ENCODE measurements at places on chromosomes 13 and 19.

- no peak for DNase-seq
- H3K4me3 ChIP-seq, result no peak overlapping the region
- peaks cover 84% of the 10 kb centered on the region for H3K4me1 ChIP-seq
- no peaks in the 10 kb centered on the region for H3K27me3 ChIP-seq
Observed at GRCh38 chr13:98541191-98541590, 35.7 kb downstream of the STK24 start.

DNA sequence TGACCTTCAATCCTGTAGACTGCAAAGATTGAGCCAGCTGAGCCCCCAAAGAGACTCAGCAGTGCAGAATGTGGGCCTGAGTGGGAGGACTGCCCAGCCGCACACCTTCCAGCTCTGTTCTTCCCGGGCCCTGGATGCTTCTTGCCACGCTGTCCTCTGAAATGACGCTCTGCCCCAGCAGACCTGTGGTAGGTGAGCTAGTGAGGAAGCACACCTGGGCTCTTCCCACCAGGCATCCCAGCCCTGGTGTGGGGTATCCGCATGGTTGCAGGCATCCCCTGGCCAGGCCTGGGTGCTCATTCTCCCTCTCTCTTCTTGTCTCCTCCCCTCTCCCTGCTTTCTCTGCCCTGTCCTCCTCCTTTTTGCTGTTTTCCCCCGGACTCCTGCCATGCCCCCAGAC is 9.8 kb upstream of the MZF1 start:
- no peaks in the 10 kb centered on the region for H3K27me3 ChIP-seq
- H3K4me1 ChIP-seq, result peaks cover 9% of the 10 kb centered on the region
- no peak overlapping the region for H3K4me3 ChIP-seq
- no peak for DNase-seq

- H3K4me1 ChIP-seq, result peaks cover 15% of the 10 kb centered on the region
- H3K4me3 ChIP-seq, result no peak overlapping the region
- H3K27me3 ChIP-seq, result no peaks in the 10 kb centered on the region
- no peak overlapping the region for H3K27ac ChIP-seq
- H3K36me3 ChIP-seq, result peaks cover 5% of the 10 kb centered on the region
Observed at GRCh38 chr19:29983568-29983967, 41.5 kb downstream of the URI1 start.

DNA sequence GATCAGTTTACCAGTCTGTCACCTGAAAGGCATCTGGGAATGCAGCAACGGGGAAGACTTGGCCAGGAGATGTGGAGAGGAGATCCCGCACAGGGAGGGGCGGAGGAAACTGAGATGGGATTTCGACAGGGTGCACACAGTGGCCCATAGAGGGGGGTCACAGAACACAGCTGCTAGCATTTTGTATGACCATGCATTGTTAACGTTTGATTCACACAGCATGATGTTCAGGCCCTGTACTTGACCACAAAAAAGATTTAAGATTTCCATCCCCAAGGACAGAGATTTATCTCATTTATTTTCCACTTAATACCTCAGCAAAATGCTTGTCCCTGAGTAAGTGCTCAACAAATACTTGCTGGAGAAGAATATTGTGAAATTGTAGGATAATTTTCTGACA is 63.2 kb downstream of the RAB20 start:
- no peak overlapping the region for H3K4me3 ChIP-seq
- H3K27ac ChIP-seq, result no peak overlapping the region
- no peaks in the 10 kb centered on the region for H3K27me3 ChIP-seq
- DNase-seq, result no peak

DNA sequence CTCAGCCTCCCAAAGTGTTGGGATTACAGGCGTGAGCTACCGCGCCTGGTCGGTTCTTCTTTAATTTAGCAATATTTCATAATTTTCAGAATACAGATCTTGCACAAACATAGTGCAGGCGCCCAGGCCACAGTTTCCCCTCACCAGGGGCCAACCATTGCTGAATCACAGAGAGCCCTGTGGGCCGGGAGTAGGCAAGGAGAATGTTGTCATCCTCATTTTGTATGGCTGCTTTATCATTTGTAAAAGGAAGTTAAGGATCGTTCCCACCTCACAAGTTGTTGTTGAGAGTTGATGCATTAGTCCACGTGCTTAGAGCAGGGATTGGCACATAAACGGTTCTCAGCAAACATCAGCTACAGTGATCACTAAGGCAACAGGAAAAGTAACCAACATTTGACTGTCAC is 30.2 kb downstream of the MEIS3 start:
- H3K27me3 ChIP-seq, result no peaks in the 10 kb centered on the region
- no peaks in the 10 kb centered on the region for H3K36me3 ChIP-seq
- H3K27ac ChIP-seq, result no peak overlapping the region
- no peak for DNase-seq

- no peak overlapping the region for H3K27ac ChIP-seq
- no peak overlapping the region for H3K4me3 ChIP-seq
- DNase-seq, result no peak
- H3K27me3 ChIP-seq, result no peaks in the 10 kb centered on the region
- H3K36me3 ChIP-seq, result no peaks in the 10 kb centered on the region
Observed at GRCh38 chr13:101965096-101965495, 436.8 kb downstream of the FGF14 start.

DNA sequence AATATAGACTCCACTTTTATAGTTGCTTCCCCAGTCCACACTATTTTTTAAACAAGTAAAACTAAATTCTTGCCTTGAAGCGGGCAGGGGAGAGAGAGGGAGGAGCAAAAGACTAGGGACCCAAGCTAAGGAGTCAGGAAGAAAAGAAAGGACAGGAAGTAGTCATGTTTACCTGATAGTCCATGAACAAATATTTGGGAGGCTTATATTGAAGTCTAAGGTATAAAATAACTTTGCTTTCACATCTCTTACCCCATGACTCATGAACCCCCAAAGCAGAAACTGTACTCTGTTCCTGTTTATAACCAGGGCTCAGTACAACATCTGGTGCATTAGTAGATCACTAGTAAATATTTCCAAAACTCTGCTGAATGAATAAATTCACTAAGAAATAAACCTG is 67.3 kb downstream of the ZAR1L start:
- DNase-seq, result no peak
- H3K4me3 ChIP-seq, result no peak overlapping the region
- H3K27me3 ChIP-seq, result no peaks in the 10 kb centered on the region
- H3K36me3 ChIP-seq, result no peaks in the 10 kb centered on the region
- H3K27ac ChIP-seq, result no peak overlapping the region
- H3K4me1 ChIP-seq, result no peaks in the 10 kb centered on the region

Data from CD8-positive, alpha-beta memory T cell (primary cell).